ENCODE measurements at places on chromosomes 6 and 20. TPM values are rescaled to one million over a fixed set of nuclear protein-coding genes. Genes with fewer than 3 reads are reported as not detected.

The RAET1L gene
- polyA plus RNA-seq, result not detected

DNA sequence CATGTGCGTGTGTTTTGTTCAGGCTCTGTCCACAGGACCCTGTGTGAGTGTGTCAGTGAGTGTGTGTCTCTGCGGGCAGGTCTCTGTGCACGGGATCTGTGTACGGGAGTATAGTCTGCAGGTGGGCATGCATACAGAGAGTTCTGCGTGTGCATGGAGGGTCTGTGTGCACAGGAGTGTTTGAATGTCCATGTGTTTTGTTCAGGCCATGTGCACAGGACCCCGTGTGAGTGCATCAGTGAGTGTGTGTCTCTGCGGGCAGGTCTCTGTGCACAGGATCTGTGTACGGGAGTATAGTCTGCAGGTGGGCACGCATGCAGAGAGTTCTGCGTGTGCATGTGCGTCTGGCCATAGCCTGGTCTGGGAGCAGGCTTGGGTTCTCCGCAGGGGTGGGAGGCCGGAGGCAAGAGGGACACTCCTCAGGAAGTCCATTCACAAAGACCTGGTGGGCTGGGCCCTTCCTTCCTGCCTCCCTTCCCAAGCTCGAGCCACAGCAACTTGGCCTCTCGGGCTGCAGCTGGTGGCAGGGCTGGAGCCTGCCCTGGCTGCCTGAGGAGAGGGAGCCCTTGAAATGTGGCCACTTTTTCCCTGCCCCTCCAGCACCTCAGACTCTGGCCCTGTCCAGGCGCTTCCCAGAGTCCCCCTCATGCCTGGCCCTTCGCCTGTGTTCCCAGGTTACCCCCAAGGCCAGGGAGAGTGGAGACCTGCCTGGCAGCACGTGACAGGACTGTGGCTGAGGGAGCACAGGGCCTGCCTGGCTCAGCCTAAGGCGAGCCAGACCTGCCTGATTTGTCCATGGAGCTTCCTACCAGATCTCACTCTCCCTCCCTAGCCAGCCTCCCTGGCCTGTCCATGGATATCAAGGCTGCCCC is 6.8 kb downstream of the HSPA12B start:
- DNase-seq, result no peak

The GATA5 gene
- polyA plus RNA-seq, result 7.0 TPM

The ADRM1 gene
- polyA plus RNA-seq, result 44.9 TPM

- DNase-seq, result no peak
Observed at GRCh38 chr6:87701344-87701675, 723 bp downstream of the AKIRIN2 start.

Data from right renal cortex interstitium (tissue), 3 donors.